Activated CD4-positive, alpha-beta T cell treated with anti-CD3 and anti-CD28 coated beads, Interleukin-2, amount 50 U/mL, for 24 hours (primary cell): ENCODE measurements at places on chromosomes 12 and 14.

DNA sequence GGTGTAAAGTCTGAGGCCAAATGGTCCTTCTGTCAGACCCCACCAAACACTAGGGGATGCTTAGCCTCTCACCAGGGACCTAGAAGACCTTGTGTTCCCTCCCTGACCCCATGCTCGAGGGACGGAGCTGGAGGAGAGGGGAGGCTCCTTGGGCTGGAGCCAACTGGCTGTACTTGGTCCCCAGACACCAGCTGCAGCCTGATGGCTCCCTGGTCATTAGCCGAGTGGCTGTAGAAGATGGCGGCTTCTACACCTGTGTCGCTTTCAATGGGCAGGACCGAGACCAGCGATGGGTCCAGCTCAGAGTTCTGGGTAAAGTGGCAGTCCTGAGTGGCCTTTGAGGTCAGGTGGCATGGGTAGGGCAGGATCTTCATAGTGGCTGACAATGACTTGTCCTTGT lies 29.0 kb downstream of the PAPLN start:
- DNase-seq, result no peak

DNA sequence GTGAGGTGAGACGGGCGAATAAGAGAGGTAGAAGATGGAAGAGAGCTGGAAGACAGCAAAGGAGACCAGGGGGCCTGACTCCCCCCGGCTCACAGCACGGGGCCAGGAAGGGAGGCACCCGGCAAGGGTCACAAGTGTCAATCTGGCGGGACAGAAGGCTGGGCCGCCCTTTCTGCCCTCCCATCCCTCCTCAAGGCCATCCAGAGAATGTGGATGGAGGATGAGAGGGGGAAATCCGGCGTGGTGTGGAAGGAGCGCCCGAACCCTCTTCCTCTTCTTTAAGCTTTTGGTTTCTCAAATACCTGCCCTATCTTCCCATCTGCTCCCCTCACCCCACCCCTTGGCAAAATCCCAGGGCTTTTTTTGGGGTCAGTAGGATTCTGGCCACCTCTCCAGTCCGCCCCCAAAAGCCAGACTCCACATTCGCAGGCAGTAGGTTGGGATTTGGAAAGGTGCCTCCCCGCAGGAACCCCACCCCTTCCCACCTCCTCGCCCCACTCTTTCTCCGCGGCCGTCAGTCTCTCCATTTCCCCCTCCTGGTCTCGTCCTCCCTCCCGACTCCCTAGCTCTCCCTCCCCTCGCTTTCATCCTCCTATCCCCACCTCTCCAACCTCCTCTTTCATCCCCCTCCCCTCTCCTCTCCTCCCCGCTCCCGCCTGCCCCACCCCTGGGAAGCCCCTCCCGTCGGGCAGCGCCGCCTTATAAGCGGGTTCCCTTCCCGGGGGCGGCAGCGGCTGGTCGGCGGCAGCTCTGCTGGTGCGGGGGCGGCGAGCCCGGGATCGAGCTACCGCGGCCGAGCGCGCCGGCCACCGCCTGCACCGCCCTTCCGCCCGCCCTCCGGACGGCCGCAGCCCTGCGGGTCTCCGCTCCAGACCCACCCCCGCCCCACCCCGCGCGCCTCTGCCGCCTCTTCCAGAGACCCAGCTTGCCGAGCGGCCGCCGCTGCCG lies at the start of gene PTMS:
TSS of gene PTMS (plus strand) at position 730 of the 948 bp plus-strand sequence. CDS start 343 bp downstream, outside the sequence.
- no peak for DNase-seq

GRCh38 chr14:102342238-102342637 lies 20.5 kb downstream of the CINP start:
- no peak for DNase-seq

GRCh38 chr14:92524602-92525185 lies 11.1 kb downstream of the RIN3 start:
- no peak for DNase-seq

GRCh38 chr12:99605-100004 lies 33.0 kb downstream of the IQSEC3 start:
- no peak for DNase-seq
